ENCODE measurements at places on chromosomes 2 and 18.

DNA sequence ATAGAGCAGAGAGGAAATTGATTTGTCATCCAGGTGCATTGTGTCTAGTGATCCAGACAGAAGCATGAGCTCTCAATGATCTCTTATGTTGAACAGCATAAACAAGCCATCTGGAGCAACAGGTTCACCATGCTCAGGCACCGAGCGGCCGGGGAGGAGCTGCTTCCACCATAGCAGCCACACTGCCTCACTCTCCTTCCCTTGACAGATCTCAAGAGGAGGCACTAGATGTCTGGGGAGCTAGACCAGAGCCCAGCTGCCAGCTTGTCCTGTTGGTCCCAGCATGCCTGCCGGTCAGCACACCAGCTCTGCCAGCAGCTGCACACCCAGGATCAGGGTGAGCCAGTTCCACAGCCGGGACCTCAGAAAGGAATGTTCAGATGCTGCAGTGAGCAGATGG, 17.5 kb upstream of the LONRF2 start:
- no peak overlapping the region for H3K4me3 ChIP-seq
- no peak for DNase-seq
- no peaks in the 10 kb centered on the region for H3K36me3 ChIP-seq
- H3K4me1 ChIP-seq = no peaks in the 10 kb centered on the region
- H3K27ac ChIP-seq = no peak overlapping the region
- H3K27me3 ChIP-seq = no peaks in the 10 kb centered on the region

DNA sequence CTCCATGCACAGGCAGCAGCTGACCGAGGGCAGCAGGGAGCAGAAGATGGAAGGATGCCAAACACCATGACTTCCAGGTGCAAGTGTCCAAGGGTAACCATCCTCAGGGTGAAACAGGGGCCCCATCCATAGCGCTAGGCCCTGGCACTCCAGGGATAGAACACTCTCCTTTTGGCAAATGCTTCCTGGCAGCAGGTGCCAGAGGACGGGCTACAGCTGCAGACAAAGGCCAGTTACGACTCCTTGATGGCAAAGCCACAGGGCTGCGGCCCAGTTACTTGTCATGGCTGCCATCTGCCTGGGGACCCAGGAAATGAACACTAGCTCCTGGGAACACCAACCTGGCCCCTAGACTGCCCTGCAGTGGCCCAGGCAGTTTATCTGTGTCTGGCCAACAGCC, 178.8 kb downstream of the TMEM163 start:
- DNase-seq = no peak
- no peak overlapping the region for H3K27ac ChIP-seq
- H3K4me1 ChIP-seq = no peaks in the 10 kb centered on the region

- H3K4me3 ChIP-seq = no peak overlapping the region
- DNase-seq = no peak
- no peak overlapping the region for H3K27ac ChIP-seq
- H3K36me3 ChIP-seq = no peaks in the 10 kb centered on the region
- no peaks in the 10 kb centered on the region for H3K4me1 ChIP-seq
Measured at GRCh38 chr2:208174144-208174543, 10.8 kb upstream of the CRYGA start.

DNA sequence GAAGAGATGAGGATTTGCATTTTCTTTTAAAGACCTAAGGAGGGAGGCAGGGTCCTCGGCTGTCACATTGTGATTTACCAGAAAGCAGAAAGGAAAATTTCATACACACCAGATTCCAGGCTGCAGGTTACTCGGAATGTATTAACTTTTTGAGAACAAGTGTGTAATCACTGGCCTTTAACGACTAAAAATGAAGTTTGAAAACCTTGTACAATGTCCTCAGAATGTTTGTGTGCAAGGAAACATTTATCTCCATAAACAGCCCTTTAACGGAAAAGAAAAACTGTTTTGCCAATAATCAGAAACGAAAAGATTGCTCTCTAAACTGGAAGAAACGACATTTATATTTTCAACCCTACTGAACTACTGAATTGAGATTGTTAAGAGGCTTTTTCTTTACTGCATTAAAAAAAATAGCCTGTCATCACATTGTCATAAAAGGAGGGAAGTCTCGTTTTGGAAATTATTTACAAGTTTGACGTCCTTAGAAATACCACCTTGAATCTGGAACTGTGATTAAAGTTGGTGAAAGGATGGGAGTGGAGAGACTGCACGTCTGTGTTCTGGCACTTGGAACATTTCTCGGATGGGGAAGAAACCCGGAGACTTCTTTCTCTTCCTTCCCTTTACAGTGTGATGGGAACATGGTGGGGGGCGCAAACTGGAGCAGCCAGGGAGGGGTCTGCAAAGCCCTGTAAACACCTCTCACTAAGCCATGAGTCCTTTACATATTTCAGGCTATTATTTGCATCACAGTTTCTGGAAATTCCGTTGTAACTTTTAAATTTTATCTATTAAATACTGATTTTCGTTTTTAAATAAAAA, 134.1 kb upstream of the SIX3 start:
- no peaks in the 10 kb centered on the region for H3K36me3 ChIP-seq
- no peaks in the 10 kb centered on the region for H3K4me1 ChIP-seq
- DNase-seq = no peak
- H3K27ac ChIP-seq = no peak overlapping the region
- peaks cover 4% of the 10 kb centered on the region for H3K27me3 ChIP-seq
